ENCODE measurements at places on chromosomes 11 and 22.

GRCh38 chr22:25095869-25096268, 103.8 kb upstream of the CRYBB3 start:
- peaks cover 3% of the 10 kb centered on the region for H3K4me1 ChIP-seq
- no peak overlapping the region for H3K4me3 ChIP-seq
- DNase-seq = no peak
- no peaks in the 10 kb centered on the region for H3K36me3 ChIP-seq

- H3K4me1 ChIP-seq = no peaks in the 10 kb centered on the region
- no peaks in the 10 kb centered on the region for H3K36me3 ChIP-seq
- DNase-seq = no peak
- H3K4me3 ChIP-seq = no peak overlapping the region
- no peak overlapping the region for H3K27ac ChIP-seq
- H3K27me3 ChIP-seq = no peaks in the 10 kb centered on the region
Observed at GRCh38 chr11:7775689-7776088, 21.1 kb downstream of the OR5P2 start.

DNA sequence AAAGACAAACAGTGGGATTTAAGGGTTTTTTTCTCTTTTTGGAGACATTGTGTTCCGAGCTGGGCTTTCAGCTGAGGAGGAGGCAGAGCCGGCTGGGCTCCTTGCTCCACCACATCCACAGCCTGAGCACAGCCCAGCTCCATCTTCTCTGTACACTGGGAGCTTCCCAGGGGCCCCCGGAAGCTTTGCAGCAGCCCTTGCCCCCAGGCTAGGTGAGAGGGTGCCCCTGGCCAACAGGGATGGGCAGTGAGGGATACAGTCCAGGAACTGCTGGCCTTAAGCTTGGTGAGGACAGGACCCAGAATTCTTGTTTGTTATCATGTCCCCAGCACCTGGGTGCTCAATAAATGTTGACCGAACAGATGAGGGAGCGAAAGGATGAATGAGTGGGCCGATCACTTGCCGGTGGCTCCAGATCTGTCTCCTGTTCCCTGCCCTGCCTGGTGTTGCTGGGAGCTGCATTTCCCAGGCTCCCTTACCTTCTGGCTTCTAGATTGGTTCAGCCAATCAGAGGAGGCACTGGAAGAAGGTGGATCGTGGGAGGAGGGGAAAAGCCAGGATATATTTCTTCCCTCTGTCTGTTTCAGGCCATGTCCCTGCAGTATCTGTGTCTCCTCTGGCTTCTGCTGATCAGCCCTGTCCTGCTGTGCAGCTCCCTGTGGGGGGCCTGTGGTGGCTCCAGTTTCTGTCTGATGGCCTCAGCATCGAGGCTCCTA, 26.5 kb upstream of the NECTIN1 start:
- no peak overlapping the region for H3K4me3 ChIP-seq
- no peaks in the 10 kb centered on the region for H3K4me1 ChIP-seq
- peaks cover 15% of the 10 kb centered on the region for H3K27me3 ChIP-seq

GRCh38 chr22:45631140-45631840, 40.3 kb upstream of the ATXN10 start:
- no peak overlapping the region for H3K27ac ChIP-seq
- DNase-seq = no peak
- H3K4me3 ChIP-seq = no peak overlapping the region
- no peaks in the 10 kb centered on the region for H3K4me1 ChIP-seq
